ENCODE measurements at places on chromosomes 11 and 22.

GRCh38 chr22:19526076-19526701, 2.0 kb upstream of the CLDN5 start:
- no peak for DNase-seq

DNA sequence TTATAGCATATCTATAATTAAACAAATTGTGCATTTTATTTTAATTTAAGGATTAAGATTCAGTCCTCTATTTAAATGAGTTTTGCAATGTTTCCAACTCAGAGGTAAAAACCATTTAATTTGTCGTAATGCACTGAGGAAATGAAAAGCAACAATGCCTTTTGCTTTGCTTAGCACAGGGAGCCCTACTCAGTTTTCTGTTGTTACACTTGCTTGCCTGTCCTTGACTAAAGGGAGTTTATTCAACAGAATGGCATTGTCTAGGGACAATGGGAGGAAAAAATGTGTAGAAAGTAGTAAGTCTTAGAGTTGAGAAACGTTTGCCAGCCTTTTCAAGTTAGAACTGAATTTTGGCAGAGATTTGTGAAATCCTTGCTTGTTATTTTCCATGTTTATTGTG, 734.2 kb upstream of the ANO3 start:
- DNase-seq, result no peak

DNA sequence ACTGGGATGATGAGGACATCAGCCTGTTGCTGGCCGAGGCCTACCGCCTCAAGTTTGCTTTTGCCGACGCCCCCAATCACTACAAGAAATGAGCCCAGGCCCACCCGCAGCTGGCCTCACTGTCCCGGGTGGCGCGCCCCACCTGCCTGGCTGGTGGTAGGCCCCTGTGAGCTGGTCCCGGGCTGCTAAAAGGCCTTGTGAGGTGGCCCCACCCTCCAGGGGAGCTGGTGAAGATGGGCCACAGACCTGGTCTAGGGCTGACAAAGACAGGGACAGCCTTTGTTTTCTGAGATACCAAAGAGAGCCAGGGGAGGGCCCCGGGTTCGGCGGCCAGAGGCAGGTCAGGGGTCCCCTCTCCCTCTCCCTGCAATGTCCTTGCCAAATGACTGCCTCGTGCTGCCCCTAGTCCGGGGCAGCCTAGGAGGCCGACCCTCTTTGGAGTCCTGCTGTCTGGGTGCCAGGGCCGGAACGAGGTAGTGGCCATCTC, 411.1 kb downstream of the TBC1D22A start:
- DNase-seq, result no peak

- no peak for DNase-seq
These were observed 54.9 kb downstream of the ME3 start for GRCh38 chr11:86617502-86617901.

GRCh38 chr11:47264521-47264920, 5.4 kb upstream of the MADD start:
- no peak for DNase-seq

DNA sequence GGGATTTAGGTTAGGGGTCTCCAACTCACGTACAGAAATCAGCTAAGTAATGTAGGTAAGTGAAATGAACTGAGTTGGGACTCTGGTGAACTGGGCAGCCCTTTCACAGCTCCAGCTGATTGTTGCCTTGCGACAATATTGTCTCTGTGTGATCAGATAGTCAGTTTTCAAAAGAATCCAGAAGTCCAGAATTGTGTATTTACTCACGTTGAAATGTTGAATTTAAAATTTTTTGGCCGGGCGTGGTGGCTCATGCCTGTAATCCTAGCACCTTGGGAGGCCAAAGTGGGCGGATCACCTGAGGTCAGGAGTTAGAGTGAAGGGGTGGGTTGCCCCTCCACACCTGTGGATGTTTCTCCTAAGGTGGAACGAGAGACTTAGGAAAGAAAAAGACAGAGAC, 18.8 kb upstream of the WDR74 start:
- DNase-seq, result no peak

- no peak for DNase-seq
These were observed 5.0 kb upstream of the RFPL3 start for GRCh38 chr22:32352681-32353080.

- no peak for DNase-seq
These were observed 4.9 kb downstream of the OVOL1 start for GRCh38 chr11:65791719-65792213.

- DNase-seq, result peak; percentile 41
These were observed 10.3 kb downstream of the NEAT1 start for GRCh38 chr11:65432686-65433582.

GRCh38 chr11:65419772-65420481, 2.7 kb upstream of the NEAT1 start:
- DNase-seq, result peak; percentile 70

- no peak for DNase-seq
These were observed 2.4 kb downstream of the HPS4 start for GRCh38 chr22:26481112-26481693.

DNA sequence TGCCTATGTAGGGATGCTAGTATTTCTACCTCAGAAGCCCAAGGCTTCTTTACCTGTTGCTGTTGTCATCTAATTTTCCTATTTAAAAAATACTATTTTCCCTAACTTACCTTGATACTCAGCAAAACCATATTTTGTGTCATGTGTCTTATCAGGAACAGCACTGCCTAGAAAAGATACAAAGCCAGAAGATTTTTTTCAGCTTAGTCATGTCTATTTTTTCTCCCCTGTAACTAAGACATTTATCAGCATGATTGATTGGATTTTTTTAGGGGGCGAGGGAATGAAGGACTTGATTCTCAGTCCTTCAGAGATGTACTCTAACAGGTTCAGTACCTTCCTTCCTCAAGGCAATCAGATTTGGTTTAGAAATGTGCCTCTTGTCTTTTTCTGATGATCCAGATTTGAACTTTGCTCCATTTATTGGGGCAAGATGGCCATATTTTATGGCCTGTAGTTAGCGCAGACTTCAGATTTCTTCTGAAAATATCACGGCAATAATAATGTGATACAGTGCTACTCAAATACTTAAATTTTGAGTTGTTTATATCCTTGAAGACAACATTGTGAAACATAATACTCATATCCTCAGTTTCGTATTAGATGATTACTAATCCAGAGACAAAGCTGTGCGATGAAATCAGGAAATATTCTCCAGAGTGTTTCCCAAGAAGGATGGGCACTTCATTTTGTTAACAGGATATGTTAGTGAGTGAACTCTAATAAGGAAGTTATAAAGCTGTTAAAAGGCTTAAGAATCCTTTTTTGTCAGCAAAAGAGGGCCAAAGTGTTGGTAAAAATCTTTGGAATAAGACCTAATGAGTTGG, 3.8 kb upstream of the PIK3IP1 start:
- DNase-seq, result no peak

DNA sequence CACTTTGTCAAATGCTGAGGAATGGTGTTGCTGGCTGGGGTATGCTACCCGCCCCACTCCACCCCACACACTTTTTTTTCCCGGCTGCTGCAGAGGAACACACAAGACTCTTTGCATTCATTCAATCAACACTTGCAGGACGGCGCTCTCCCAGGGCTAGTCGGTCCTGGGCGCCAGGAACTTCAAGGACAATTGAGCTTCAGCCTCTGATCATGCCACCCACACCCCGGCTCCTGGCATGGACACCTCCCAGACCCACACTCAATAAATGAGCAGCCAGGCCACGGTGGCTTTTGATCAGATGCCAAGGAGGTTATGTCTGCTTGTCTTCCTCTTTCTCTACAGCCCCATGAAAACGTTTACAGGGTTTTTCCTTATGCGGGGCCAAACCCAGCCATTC, 19.8 kb downstream of the TPST2 start:
- no peak for DNase-seq

DNA sequence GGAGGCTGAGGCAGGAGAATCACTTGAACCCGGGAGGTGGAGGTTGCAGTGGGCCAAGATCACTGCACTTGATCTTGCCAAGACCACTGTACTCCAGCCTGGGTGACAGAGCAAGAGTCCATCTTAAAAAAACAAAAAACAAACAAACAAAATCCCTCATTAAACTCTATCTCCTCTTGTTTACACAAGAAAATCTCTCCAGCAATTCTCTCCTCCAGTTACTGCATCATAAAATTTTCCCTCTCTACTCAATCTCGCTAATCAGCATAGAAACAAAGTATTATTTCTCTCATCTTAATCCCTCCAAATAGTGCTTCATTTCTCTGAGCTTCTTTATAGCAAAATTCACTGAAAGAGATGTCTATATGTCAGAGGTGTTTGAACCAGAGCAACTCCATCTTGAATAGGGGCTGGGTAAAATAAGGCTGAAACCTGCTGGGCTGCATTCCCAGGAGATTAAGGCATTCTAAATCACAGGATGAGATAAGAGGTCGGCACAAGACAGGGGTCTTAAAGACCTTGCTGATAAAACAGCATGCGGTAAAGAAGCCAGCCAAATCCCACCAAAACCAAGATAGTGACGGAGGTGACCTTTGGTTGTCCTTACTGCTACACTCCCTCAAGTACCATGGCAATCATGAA, 19.8 kb downstream of the MTMR2 start:
- no peak for DNase-seq

DNA sequence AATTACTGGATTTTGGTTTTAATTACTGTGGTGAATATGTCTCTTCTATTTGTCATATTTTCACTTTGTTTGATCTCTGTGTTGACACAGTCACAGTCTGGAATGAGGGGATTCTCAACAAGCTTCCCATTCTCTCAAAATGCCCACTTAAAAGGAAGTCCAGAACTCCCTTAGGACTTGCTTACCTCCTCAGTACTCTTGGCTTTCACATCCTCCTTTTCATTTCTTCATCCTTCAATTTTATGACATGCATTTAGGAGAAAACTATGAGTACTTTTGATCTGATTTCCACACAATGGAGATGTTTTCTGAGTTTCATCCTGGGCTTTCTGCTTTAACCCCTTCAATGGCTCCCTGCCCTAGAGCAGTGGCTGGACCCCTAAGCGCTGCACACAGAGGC, 49.3 kb upstream of the FLI1 start:
- DNase-seq, result no peak

DNA sequence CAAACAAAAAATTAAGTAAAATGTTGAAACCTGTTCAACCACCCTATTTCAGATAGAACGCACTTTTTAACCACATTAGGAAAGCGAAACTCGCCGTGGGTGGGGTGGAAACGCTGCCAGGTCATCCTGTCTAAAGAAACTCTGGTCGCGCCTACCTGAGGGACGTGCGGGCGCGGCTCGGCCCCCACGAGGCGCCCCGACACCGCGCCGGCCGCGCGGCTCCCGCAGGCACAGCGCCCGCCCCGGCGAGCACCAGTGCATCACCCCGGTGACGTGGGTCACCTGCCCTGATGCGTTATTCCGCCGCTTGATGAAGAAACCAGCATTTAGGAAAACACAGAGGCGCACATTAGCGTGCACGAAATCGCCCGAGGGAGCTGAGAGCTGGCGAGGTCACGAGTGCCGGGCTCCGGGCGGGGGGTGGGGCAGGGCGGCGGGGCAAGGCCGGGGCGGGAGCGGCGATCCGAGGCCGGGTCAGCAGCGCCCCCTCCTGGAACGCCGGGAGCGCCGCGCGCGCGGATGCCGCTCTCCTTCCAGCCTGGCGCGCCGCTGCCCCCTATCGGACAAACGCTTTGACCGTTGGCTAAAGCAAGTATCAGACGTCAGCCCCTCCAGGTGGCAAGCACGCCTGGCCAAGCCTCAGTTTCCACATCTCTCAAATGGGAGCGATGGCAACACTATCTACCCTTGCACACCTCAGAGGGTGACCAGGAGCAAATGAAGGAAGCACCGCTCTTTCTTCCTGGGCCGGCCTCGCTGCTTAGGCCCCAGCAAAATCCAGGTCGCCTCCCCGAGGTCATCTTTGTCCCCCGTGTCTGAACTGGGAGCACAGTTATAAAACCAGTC, 15.7 kb upstream of the SNX32 start:
- peak; percentile 90 for DNase-seq

DNA sequence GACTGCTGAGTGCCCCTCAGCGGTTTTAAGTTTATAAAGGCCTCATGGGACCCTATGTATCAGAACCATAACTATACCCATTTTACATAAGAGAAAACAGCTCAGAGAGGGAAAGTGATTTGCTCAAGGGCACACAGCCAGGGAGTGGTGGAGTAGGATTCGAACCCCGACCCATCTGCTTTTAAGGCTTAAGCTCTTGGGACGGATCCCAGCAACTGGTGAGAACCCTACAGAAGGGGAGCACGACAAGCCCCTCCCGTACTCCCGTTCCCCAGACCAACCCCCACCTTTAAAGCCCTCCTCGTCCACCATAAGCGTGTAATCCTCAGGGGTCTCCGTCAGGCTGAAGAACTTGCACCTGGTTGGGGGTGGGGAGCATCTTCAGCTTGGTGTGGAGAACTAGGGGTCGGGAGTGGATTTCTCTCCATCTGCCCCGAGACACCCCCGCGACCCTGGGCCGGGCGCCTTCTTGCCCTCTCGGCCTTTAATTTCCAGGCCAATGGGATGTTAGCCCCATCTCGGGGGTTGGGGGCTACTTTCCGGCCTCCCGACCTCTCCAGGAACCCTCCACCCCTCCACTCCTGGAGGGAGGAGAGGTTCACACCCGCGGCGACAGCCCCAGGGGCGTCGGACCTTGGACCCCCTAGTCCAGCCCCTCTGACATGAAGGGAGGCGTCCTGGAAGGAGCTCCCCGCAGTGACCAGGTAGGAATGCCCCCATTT, 725 bp downstream of the CASTOR1 start:
- DNase-seq, result no peak

- DNase-seq, result no peak
These were observed 1071.2 kb downstream of the LRRC4C start for GRCh38 chr11:40388097-40388818.

DNA sequence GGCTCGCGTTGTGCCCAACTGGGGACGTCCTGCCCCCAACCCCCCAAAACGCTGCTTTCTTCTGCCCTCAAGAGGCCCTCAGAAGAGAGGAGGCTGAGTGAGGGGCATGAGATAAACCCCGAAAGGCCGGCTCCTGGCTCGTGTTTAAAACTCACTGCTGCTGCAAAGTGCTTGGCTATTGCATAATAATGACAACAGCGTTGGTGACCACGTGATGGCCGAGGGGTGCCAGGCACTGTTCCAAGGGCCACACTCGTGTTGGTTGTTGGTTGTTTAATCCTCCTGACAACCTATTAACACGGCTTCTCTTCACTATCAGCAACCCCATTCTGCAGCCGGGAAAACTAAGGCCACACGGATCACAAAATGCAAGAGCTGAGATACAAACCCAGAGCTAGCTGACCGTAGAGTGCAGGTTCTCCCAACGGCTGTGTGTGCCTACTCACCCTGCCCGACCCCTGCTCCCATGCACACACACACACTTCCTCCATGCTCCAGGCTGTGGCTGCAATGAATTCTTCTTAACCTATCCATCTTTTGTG, 51.0 kb downstream of the ANO1 start:
- no peak for DNase-seq

DNA sequence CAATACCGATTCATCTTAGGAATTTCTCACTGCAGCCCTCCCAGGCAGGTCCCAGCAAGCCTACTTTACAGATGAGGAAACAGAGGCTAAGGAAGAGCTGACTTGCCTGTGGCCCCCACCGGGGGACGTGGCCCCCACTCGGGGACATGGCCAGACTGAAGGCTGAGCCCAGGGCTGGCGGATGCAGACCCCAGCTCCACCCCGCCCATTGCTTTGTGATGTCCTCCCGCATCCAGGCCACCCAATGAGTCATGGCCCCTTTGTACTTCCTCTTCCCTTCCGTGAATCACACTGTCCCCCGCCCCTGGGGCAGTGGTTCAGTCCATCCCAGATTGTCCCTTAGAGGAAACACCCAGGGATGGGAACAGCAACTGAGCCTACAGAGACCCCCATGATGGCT, 116.0 kb upstream of the ANO1 start:
- no peak for DNase-seq

GRCh38 chr11:83630211-83630610, 344.0 kb upstream of the CCDC90B start:
- DNase-seq, result no peak

GRCh38 chr11:70324376-70325115, 54.1 kb downstream of the PPFIA1 start:
- DNase-seq, result no peak

All from KG1 (cell line).